Esophagus squamous epithelium (tissue), 5 donors: ENCODE measurements at places on chromosomes 2 and 18.

GRCh38 chr18:43175257-43175656, 59.8 kb upstream of the RIT2 start:
- DNase-seq, result no peak

GRCh38 chr18:3898861-3899613, 449.1 kb downstream of the TGIF1 start:
- DNase-seq, result no peak

DNA sequence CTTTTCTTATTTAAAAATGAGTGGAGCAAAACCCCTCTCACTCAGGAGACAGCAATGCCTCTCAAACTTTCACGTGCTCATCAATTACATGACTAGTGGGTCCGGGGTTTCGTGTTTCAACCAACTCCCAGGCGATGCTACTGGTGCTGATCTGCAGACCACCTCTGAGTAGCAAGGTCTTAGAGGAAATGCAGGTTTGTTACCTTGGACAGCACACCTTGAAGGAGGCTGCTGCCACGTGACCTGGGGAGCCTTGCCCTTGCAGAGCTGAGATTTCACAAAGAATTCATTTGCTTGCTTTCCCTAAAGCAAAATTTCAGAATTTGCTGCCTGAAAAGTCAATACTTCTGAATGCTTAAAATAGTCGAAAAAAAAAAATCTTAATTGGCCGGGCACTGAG, 32.4 kb downstream of the SMIM21 start:
- DNase-seq, result no peak

GRCh38 chr18:30491815-30492551, 550.6 kb downstream of the DSC3 start:
- no peak for DNase-seq

DNA sequence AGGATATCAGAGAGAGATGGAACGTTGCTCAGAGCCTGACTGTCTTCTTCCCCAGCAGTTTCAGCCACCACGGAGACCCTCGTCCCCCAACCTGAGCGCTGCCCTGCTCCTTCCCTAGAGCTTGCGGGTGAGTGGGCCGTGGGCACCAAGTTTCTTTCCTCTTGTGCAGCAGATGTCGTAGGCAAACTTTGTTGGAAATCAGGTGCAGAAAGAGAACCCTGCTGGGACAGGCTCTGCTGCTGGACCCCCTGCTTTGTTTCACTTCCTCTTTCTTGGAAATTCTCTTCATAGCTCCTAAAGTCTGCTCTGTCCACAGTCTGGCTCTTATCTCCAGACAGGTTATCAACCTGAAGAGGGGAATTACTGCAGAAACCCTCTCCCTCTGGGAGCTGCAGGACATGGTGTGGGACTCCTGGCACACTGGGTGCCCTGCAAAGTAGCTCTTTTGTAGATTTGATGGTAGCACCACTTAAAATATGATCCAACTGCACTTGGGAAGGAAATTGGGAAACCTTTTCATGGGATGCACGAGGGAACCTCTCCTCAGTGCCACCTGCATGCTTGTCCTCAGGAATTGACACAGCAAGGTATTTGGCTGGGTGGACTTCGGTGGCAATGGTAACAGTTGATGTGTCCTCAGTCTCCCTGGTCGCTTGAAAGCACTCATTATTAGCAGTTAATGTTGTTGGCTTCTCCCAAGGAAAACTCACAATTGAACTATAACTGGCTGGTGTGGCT, 92.2 kb downstream of the ALPK2 start:
- no peak for DNase-seq
